Effector memory CD8-positive, alpha-beta T cell (primary cell): ENCODE measurements at places on chromosomes 1 and 21.
A peak's percentile ranks its signal among the peaks of the same experiment; 100 is the strongest.

DNA sequence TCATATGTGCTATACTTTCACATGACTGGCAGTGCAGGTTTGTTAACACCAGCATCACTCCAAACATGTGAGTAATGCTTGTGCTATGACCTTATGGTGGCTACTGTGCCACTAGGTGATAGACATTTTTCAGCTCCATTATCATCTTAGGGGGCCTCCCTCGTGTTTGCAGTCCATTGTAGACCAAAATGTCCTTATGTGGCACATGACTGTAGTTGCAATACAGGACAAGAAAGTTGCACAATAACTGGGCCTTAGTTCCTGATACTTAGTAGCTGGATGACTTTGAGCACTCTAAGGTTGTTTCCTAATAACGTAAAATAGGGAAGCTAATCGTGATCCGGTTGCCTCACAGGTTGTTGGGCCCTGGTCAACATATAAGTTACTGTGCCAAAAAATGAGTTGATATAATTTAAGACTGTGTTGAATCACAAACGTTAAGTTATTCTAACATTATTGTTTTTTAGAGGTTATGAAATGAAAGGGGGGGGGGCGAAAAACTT is 511 bp upstream of the SNX27 start:
- DNase-seq = peak; percentile 9

- no peak for DNase-seq
These were observed 83.4 kb downstream of the LRRN2 start for GRCh38 chr1:204602111-204602579.

DNA sequence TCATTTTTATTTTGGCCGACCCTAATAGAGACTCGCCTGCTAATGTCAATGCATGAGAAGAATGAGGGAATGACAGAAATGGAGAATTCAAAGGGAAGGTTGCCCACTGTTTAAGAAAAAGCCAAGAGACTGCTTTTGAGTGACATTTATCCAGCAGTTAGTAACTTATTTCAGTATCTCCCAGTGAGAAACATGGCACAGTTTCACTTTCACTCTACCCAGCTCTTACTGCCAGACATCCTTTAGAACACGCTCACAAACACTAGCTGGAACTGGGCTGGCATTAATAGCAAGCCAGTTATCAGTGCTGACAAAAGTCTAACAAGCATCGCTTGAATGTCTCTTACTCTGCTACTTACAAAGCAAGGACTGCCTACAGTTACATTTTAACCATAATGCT is 8.5 kb downstream of the GGPS1 start:
- DNase-seq = peak; percentile 9

- no peak for DNase-seq
These were observed 2.4 kb downstream of the LIX1L start for GRCh38 chr1:145955436-145955835.
